ENCODE measurements at places on chromosomes 5 and 9.

DNA sequence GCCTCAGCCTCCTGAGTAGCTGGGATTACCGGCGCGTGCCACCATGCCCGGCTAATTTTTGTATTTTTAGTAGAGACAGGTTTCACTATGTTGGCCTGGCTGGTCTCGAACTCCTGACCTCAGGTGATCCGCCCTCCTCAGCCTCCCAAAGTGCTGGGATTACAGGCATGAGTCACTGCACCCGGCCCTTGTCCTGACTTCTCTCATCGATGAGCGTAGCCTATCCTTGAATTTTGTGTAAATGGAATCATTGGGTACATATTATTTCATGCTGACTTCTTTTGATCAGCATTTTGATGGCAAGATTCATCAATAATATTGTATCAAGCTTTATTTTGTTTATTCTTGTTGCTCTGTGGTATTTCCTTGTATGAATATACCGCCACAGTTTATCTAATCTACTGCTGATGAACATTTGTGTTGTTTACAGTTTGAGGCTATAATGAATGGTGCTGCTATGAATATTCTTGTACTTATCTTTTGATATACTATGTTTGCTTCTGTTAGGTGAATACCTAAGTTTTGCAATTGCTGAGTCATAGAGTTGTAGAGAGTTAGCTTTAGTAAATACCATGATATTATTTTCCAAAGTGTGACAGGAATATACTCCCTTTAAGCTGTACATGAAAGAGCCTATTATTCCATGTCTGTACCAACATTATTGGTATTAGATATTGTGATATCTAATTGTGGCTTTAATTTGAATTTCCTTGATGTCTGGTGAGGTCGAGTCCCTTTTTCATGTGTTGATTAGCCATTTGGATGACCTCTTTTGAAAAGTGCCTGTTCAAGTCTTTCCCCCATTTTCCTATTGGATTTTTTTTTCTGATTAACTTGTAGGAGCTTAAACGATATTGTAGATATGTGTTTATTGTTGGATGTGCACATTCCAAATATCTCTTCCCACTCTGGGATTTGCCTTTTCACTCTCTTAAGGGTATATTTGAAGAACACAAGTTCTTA, 107.5 kb downstream of the RGS3 start:
- DNase-seq = no peak

DNA sequence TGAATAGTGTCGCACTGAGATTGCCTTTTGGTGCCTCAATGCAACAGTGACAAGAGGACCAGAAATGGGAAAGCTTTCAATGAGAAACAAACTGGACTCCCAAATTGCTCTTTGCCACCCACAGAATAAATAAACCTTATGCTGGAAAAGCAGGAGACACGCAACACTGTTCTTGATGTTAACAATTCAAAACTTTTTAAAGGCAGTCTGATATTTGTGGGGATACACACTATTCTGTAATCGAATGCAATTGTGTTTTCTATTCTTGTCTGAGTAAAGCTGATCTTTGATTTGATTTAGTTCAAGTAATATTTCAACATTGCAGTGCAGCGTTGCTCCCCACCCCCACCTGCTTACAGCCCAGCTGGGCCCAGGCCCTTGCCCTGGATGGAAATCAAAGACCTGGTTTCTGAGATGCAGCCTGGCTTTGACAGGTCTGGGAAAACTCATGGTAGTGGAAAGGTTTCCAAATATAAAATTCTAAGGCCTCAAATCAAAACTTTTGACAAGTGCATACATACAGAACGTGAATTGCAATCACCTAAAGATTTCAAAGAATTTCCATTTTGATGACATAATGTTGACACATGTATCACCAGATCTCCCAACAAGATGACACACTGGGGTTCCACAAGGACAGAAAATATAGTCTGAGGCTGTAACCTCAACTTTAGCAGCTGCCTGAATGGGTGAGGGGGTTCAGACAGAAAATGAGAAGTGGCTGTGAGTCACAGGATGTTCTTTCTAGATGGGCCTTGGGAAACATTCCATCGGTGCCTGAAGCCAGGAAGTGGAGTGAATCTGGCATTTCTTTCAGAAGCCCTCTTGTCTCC, 55.1 kb downstream of the ABCA1 start:
- no peak for DNase-seq

- DNase-seq = no peak
These were observed 33.9 kb downstream of the JAKMIP2 start for GRCh38 chr5:147748590-147748989.

DNA sequence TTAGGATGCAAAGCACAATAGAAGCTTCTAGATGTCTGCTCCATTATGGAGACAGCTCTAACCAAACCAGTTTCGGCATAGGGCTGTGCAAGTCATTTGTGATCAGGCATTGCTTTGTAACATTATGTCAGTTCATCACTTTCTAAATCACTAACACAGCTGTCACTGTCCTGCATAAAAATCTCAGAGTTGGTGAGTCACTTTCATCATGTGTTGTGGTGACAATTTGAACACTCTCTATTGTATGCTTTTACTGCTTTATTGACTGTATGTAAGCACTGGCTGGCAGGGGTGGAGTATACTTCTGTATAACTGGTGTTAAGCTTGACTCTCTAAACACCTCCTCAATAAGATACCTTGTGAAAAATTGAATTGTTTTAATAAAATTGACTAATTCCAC, 77.9 kb downstream of the SLCO4C1 start:
- DNase-seq = no peak

DNA sequence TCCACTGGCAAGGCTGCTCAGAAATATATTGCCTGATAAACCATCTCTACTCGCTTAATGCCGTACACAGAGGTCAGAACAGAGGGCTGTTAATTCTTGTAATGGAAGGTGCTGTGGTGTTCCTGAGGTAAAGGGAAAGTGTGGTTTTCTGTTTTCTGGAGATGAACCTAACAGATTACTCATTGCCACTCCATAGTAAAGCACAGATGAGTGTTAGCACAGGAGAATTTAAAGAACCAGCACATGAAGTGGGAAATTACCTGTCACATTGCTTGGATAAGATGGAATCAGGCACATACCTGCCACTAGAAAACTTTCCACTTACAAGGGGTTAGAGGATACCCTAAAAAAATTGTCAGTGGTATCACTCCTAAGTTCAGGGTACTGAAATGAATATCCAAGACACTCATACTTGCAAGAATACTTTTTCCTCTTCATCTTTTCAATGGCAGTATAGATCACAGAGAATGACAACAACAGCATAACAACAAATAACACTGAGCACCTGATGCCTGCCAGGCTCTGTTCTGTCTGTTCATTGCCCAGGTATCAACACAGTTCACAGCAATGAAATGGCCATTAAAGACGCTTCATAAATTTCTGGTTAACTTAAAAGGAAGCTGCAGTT, 152.9 kb upstream of the GNA14 start:
- DNase-seq = no peak

DNA sequence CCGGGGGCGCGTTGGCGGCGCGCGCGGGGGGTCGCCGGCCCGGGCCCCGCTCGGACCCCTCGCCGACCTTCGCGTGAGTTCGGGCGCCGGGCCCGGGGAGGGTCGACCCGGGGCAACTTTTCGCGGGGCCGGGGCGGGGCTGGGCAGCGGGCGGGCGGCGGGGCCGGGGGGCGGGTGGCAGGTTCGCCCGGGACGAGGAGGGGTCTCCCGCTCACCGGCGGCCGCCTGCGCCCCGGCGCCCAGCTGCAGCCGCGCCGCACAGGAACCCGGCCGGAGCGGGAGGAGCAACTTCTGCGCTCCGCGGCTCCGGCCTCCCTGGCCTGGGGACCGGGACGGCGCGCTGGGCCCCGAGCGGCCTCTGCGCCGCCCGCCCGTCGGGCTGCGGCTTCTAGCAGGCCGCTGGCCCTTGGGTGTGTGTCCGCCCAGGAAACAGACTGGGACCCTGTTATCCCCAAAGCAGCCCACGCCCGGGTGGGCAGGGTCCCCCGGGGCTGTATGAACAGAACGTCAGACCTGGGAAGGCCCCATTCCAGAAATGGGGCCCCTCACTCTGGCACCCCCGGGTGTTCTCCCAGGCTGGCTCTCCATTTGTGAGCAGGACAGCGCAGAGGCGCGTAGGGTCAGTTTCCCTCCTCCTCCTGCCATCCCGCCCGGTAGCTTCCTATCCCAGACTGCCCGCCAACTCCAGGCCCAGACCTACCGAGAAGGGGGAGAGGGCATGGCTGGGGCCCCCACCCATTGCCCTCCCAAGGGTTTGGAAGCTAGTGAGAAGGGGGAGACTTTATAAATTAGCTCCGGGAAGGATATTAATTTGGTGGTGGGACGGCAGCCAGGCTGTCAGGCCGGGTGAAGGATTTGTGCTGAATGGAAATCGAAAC, 708 bp downstream of the RXRA start:
- no peak for DNase-seq

- no peak for DNase-seq
These were observed 822.6 kb downstream of the TLE1 start for GRCh38 chr9:80866576-80867227.

- DNase-seq = no peak
These were observed 8.1 kb downstream of the CDKN2A start for GRCh38 chr9:21985964-21986667.

- DNase-seq = no peak
These were observed 17.3 kb upstream of the RNU6ATAC start for GRCh38 chr9:134181648-134182034.

DNA sequence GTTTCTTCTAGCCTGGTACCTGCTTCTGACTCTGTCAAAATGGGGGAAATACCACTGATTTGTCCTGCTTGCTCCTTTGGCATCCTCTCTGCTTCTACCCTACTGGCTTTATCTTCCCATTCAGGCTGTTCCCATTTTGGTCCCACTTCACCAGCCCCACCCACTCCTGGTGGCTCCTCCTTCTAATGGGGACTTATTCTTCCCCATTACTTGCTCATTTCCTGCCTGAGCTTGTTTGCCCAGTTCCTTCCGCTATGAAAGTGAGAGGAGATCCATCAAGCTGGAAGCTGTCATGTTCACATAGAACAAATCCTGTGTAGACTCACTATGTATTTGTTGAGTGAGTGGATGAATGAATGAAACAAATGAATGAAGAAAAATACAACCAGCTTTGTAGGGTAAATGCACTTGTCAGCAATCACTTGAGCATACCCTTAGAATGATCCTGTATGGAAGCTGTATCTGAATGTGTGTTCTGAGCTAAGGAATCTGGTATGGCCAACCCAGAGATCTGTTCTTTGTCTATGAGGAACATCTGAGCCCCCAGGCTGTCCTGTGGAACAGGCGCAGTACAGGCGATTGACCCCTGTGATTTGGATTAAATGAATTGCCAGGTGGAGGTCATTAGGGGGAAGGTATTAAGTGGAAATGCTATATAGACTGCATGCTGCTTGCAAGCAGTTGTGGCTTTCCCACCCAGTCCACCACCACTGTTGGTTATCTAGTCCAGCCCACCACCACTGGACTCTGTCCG, 89.5 kb downstream of the APBA1 start:
- DNase-seq = no peak

DNA sequence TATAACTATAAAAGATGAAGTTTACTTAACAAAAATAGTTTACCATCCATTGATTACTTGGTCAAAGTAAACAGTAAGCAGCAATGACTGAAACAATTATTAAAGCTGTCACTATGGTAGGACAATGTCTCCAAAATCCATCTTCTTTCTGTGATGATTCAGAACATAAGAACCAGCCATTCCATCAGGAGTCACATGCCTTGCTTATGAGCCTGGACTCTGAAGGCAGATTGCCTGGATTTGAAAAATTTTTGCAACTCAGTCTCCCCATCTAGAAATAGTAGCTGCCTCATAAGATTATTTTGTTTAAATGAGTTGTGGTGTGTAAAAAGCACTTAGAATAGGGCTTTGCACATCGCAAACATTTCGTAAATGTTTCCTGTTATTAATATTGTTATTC, 136.2 kb downstream of the LIFR start:
- DNase-seq = no peak

GRCh38 chr5:82591021-82591515, 312.9 kb upstream of the RPS23 start:
- DNase-seq = no peak

- DNase-seq = no peak
These were observed 15.9 kb downstream of the LOX start for GRCh38 chr5:122062205-122062604.

DNA sequence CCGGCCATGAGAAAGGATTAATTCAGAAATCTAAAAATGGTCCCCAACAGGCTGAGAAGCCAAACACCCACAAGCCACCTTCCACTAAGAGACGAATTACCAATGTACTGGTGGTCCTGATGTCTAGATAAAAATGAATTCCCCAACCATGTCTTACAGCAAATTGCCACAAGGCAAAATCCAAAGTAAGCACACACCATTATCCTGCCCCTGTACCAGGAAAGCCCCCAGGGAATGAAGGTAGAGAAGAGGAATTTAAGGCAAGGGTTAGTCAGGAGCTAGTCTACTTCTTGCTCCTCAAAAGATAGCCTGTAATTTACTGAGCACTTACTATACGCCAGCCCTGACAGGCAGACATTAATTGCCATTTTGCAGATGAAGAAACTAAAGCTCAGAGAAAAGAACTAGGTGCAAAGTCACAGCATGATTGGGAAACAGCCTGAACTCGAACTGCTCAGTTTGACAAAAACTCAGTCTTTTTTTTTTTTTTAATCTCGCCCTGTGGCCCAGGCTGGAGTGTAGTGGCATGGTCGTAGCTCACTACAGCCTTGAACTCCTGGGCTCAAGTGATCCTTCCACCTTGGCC, 64.3 kb downstream of the RAPGEF1 start:
- no peak for DNase-seq

- DNase-seq = no peak
These were observed 525 bp upstream of the DAPK1 start for GRCh38 chr9:87497080-87497603.

DNA sequence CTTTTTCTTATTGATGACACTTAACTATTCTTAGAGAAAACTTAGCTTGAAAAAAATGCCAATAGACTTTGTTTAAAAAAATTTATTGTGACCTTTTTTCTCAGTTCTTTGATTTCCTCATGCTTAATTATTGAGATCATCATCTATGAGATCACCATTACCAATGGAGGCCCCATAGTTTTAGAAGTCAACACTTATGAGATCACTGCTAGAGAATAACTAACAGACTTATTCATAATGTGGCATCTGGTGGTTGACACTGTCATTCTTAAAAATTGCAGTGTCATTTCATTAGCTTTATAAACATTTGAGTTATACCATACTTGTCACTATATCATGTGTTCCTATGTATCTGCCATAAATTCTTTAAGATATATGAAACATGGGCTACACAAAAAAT, 14.9 kb upstream of the FEM1C start:
- DNase-seq = no peak

DNA sequence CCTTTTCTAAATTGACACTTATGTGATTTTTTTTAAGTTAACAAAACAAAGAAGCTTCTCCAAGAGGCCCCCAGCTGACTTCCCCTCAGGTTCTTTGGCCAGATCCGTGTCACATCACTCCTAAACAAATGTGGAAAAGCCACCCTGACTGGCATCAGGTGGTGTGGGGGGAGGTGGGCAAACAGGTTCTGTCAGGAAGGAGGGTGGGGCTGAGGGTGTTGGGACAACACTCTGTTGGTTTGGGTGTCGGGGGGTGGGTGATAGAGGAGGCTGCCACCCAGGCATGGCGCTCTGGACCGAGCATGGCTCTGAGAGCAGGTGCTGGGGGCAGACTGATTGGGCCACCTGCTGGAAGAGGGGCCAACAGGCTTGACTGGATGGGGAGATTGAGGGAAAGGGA, 210.9 kb downstream of the HSPA4 start:
- no peak for DNase-seq

GRCh38 chr5:179292681-179293635, 52.3 kb downstream of the ADAMTS2 start:
- DNase-seq = no peak
